ENCODE measurements at places on chromosomes 6 and 20. TPM values are rescaled to one million over a fixed set of nuclear protein-coding genes. Genes with fewer than 3 reads are reported as not detected.

DNA sequence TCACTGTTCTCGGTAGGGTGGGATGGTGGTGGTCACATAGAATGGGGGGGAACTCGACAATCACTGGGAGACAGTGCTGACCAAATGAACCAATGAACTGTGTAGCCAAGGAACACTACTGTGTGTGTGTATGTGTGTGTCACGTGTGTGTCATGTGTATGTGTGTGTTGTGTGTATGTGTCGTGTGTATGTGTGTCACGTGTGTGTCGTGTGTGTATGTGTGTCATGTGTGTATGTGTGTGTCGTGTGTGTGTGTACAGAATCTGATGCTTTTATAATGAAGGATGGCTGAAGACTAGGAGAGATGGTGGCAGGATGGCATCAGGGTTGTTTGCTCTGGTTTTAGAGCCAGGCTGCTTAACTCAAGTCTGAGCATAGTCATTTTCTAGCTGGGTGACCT lies 99.1 kb upstream of the DUSP22 start:
- no peak for DNase-seq

GRCh38 chr6:116445102-116445501 lies 16.1 kb upstream of the CALHM6 start:
- DNase-seq, result no peak

GRCh38 chr20:3894796-3895195 lies 5.6 kb downstream of the PANK2 start:
- DNase-seq, result no peak

Gene MEI4
- not detected for total RNA-seq

GRCh38 chr6:69416776-69417175 lies 380.0 kb downstream of the LMBRD1 start:
- no peak for DNase-seq

DNA sequence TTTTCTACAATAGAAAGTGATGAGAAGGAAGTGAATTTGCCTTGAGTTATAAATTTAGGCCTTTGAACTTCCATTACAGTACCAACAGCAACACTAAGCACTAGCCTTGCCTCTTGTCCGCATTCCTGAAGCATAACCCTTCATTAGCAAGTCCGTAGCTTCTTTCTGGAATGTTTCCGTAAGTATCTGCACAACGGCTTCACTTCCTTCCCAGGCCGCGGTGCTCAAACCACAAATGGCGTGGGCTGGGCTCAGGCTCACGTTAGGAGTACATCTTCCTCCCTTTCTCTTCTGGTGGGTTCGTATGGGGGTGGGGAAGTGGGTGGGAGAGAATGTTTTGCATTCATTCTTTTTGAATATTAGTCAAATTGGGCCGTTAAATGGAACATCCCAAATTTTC lies 193.8 kb upstream of the SNX9 start:
- DNase-seq, result no peak

GRCh38 chr6:81999270-81999669 lies 246.8 kb upstream of the TENT5A start:
- no peak for DNase-seq

DNA sequence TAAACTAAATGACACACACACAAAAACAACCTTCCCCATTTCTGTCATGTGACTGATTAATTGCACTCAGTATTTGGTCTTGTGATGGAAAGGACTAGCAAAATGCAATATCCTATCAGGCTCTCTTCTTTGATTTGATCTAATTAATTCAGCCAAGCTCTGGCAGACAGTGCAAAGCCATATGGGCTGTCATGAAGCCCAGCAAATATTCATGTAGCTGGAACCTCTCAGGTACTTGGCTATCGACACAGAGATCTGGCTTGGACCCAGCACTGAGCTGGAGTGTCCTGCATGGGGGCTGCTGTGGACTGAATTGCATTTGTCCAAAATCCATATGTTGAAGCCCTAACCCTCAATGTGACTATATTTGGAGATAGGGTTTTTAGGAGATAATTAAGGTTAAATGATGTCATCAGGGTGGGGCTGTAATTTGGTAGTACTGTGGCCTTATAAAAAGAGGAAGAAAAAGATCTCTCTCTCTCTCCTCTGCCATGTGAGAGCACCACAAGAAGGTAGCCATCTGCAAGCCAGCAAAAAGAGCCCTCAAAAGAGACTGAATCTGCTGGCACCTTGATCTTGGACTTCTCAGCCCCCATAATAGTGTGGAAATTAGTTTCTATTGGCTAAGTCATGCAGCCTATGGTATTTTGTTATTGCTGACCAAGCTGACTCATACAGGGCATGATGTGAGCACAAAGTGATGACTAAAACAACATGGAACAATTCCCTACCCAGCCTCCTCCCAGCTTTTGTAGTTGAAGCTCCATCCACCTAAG lies 77.1 kb downstream of the STMND1 start:
- DNase-seq, result no peak

GRCh38 chr6:40536442-40536841 lies 50.7 kb downstream of the LRFN2 start:
- DNase-seq, result no peak

DNA sequence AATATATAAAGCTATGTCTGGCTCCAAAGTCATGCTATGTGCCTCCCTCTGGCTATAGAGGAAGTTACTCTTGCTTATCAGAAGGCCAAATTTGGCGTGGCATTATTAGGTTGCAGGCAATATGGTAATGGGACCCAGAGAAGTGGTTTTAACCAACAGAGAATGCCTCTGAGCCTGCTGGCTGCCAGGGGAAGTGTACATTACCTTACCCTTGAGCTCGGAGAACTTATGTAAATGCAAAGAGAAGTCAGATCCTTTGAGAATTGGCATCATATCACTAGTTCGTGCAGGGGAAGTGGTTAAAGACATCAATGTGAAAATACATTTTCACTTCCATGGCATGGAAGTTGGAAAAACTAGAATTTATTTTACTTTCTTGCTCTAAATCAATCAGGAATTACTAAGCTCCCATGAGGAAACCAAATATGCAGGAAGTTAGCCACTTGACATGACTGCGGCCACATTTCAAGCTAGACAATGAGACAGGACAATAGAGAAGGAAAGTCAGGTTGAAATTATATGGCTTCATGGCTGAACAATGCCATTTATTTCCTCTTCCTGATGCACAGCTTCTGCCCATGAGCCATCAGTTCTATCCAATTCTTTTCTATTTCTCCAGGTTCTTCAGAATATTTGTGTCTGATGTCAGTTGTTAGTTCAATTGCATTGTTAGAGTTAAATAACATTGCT lies 134.0 kb upstream of the PHACTR1 start:
- DNase-seq, result no peak

- no peak for DNase-seq
These were observed 37.4 kb upstream of the HDAC2 start for GRCh38 chr6:114008331-114008730.

Gene RBCK1
- total RNA-seq, result 84.0 TPM

GRCh38 chr6:11085758-11086435 lies 7.7 kb upstream of the SMIM13 start:
- no peak for DNase-seq

- DNase-seq, result no peak
These were observed 44.0 kb downstream of the PANK2 start for GRCh38 chr20:3933218-3933617.

GRCh38 chr20:6685181-6685582 lies 82.3 kb upstream of the BMP2 start:
- no peak for DNase-seq

- no peak for DNase-seq
These were observed 844.3 kb downstream of the TBC1D32 start for GRCh38 chr6:120489941-120490340.

All from thoracic aorta (tissue), 2 donors.